Left lung (tissue), 14 donors: ENCODE measurements at places on chromosomes 5 and 9. TPM values are rescaled to one million over a fixed set of nuclear protein-coding genes. Genes with fewer than 3 reads are reported as not detected.

- no peaks in the 10 kb centered on the region for H3K27me3 ChIP-seq
- no peak overlapping the region for H3K4me3 ChIP-seq
- H3K27ac ChIP-seq, result no peak overlapping the region
- no peaks in the 10 kb centered on the region for H3K36me3 ChIP-seq
These were observed 26.3 kb upstream of the SEMA6A start for GRCh38 chr5:116600876-116601275.

The PCDHGA3 gene
- 1.4 TPM for total RNA-seq

DNA sequence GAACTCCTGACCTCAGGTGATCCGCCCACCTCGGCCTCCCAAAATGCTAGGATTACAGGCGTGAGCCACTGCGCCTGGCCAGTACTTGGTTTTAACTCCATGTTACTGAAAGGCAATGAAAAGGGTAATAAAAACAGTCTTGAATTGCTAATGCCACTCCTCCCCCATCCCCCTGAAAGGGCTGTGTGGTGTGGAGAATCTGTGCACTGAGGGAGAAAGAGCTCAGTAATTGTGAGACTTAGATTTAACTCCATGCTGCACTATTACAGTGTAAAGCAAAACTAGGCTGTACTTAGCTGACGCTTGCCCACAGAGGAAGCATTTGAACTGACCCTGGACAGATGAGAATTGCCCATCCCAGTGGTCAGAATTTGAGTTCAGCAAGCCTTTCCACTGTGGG lies 1662.4 kb upstream of the ACO1 start:
- no peaks in the 10 kb centered on the region for H3K36me3 ChIP-seq
- H3K4me3 ChIP-seq, result no peak overlapping the region
- H3K27me3 ChIP-seq, result no peaks in the 10 kb centered on the region
- no peaks in the 10 kb centered on the region for H3K4me1 ChIP-seq
- no peak for DNase-seq
- H3K27ac ChIP-seq, result no peak overlapping the region

The ACOT12 gene
- total RNA-seq, result not detected

- H3K27me3 ChIP-seq, result no peaks in the 10 kb centered on the region
- H3K4me1 ChIP-seq, result no peaks in the 10 kb centered on the region
- DNase-seq, result no peak
- no peak overlapping the region for H3K4me3 ChIP-seq
- no peaks in the 10 kb centered on the region for H3K36me3 ChIP-seq
- no peak overlapping the region for H3K27ac ChIP-seq
These were observed 29.2 kb upstream of the RASGRF2 start for GRCh38 chr5:80930940-80931339.

GRCh38 chr5:109865637-109866036 lies 175.9 kb downstream of the MAN2A1 start:
- no peak for DNase-seq
- H3K27me3 ChIP-seq, result no peaks in the 10 kb centered on the region
- H3K27ac ChIP-seq, result no peak overlapping the region
- H3K36me3 ChIP-seq, result peaks cover 57% of the 10 kb centered on the region

DNA sequence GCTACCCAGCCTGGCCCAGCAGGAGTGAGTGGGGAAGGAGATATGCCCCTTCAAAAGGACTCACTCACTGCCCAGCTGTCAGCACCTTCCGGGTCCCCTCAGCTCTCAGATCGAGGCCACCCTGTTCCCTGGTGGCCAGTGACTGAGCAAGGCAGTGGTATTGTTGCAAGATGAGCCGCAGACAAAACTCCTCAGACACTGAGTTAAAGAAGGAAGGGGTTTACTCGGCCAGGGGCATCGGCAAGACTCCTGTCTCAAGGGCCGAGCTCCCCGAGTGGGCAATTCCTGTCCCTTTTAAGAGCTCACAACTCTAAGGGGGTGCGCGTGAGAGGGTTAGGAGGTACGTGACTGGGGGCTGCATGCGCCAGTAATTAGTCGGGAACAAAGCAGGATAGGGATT lies 9.7 kb upstream of the N4BP3 start:
- DNase-seq, result no peak
- peaks cover 2% of the 10 kb centered on the region for H3K27me3 ChIP-seq
- no peak overlapping the region for H3K4me3 ChIP-seq
- no peak overlapping the region for H3K27ac ChIP-seq
- H3K36me3 ChIP-seq, result no peaks in the 10 kb centered on the region

DNA sequence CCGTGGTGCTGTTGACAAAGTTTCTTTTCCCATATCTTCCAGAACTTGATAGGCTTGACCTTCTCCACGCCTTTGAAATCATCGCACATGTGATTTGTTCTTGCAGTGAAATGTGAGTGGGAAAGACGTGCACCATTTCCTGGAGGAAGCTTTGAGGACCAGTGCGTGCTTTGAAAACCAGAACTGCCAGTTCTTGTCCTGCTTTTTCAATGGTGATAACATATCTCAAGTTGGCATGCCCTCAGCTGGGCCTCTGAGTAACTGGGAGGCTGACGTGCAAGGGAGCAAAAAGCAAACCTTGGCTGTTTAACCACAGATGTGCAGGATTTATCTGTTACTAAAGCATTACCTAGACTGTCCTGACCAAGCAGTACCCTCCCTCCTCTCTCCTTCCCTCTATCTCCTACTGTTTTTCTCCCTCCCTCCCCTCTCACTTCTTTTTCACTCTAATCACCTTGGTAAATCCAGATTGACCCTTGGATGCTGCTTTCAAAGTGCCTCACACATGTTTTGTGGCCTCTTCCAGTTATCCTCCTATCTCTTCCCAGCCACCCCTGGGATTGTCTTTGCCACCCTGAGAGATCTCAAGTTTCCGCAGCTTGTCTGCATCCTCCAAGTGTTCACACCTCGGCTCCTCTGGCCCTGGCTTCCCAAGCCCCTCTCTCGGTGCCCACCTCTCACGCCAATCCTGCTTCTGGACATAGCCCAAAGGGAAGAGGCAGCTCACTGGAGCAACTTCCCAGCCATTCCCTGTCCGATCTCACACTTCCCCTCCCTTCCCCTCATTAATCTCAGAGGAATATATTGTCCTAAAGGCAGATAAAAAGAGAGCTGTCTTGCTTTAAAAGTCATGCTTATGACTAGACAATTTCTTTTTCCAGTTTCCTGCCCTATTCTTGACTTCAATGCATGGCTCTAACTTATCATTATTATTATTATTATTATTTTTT lies 198.3 kb downstream of the ERCC6L2 start:
- no peak overlapping the region for H3K27ac ChIP-seq
- H3K27me3 ChIP-seq, result no peaks in the 10 kb centered on the region
- H3K36me3 ChIP-seq, result no peaks in the 10 kb centered on the region
- H3K4me1 ChIP-seq, result no peaks in the 10 kb centered on the region
- DNase-seq, result peak; percentile 77

DNA sequence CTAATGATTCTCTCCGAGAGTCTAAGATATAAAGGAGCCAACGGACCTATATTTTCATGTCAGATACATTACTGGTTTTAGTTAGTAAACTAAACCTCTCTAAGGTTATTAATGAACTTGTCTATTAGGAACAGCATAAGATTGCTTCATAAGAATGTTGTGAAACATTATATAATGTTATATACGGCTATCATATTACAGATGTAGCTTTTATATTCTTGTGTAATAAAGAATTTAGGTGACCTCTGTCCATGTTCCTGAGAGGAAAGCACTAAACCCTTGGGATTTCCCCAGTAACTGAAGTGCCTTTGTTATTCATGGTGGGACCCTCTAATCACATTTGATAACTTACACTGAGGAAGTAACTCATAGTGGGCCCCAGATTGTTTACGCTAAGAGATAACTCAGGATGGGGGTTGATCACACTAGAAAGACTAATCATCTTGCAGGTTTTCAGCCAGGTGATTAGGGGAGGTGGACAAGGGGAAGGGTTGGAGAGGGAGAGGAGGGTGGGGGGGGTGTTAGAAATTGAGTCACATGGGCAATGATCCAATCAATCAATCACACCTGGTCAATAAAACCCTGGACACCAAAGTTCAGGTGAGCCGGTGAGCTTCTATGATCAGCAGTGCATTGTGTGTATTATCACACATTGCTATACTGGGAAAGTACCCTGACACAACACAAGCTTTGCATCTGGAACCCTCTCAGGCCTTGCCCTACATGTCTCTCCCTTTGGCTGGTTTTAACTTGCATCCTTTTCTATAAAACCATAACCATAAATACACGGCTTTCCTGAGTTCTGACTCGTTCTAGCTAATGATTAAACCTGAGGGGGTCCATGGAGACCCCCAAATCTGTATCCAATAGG lies 25.8 kb downstream of the ECPAS start:
- H3K4me1 ChIP-seq, result peaks cover 44% of the 10 kb centered on the region
- DNase-seq, result peak; percentile 10
- H3K27ac ChIP-seq, result no peak overlapping the region
- H3K4me3 ChIP-seq, result no peak overlapping the region
- no peaks in the 10 kb centered on the region for H3K27me3 ChIP-seq

DNA sequence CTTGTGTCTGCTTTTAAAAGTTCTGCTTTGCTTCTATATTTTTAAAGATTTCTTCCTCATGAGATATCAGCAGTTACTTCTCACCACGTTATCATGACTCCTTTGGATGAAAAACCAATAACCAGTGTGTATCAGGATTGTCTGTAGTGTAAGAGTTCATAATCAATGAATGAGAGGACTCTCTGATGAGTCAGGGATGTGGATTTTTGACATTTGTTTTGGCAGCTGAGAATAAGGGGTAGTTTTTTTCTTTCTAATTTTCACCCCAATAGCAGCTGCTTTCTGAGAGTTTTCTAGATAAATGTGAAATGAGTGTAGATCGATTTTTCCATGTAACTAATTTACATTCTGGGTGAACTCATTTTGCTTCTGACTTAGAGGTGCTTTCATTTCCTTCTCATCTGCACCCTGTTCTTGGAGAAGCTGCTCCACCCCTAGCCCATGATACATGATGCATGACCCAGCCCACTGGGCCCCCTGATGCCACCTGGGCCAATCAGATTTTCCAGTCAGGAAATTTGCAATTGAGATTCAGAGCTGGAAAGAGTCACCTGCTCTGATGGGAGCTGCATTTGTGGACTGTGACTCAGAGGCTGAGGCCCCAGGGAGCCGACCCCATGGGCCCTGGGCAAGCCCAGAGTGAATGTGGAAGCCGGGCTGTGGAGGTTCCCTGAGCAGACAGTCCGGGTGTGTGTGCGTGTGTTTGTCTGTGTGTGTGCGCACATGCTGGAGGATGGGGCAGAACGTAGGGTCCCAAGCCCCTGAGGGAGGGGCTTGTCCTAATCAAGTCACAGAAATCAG lies 159.3 kb downstream of the RGS3 start:
- no peaks in the 10 kb centered on the region for H3K36me3 ChIP-seq
- no peaks in the 10 kb centered on the region for H3K27me3 ChIP-seq
- peaks cover 21% of the 10 kb centered on the region for H3K4me1 ChIP-seq
- H3K4me3 ChIP-seq, result no peak overlapping the region

DNA sequence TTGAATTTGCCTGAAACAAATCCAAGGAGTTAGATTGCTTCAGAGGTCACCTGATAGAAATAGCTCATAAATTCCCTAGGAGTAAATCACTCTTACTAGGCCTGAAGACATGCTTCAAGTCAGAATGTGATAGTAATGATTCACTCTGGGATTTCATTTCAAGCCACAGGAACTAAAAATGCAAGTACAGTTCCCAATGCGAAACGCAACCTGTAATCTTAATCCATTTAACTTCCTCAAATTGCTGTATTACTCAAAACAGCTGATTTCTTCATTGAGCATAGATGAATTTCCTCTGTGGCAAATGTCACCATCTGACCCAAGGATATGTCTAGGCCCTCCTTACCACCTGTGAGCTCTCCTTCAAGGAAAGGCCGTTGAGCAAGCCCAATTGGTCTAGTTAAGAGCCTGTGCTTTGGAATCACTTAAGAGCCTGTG lies 32.1 kb upstream of the IL6ST start:
- H3K27ac ChIP-seq, result no peak overlapping the region
- H3K4me3 ChIP-seq, result no peak overlapping the region
- H3K27me3 ChIP-seq, result no peaks in the 10 kb centered on the region
- H3K4me1 ChIP-seq, result peaks cover 18% of the 10 kb centered on the region

DNA sequence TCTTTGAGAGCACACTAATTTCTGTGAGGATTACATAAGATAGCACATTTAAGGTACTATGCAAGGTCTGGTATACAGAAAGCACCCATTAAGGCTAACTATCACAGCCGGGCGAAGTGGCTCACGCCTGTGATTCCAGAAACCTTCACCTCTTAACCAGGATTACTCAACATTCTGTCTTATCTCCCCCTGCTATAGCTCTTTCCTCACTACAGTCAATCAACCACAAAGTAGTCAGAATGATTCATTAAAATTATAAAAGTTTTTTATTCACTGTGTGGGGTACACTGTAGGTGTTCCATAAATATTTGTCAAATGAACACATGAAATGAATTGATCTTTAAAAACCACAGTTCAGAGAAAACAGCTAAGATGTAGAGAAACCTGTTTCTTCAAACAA lies 48.7 kb downstream of the CHD1 start:
- no peaks in the 10 kb centered on the region for H3K27me3 ChIP-seq
- peak overlapping the region; percentile 39 for H3K27ac ChIP-seq
- no peak overlapping the region for H3K4me3 ChIP-seq
- H3K4me1 ChIP-seq, result peaks cover 9% of the 10 kb centered on the region

GRCh38 chr9:18457510-18457909 lies 16.4 kb upstream of the ADAMTSL1 start:
- no peaks in the 10 kb centered on the region for H3K27me3 ChIP-seq
- no peak overlapping the region for H3K4me3 ChIP-seq
- H3K36me3 ChIP-seq, result no peaks in the 10 kb centered on the region
- H3K4me1 ChIP-seq, result no peaks in the 10 kb centered on the region
- no peak for DNase-seq

- H3K36me3 ChIP-seq, result no peaks in the 10 kb centered on the region
- H3K27ac ChIP-seq, result peak overlapping the region; percentile 100
- no peak for DNase-seq
- peaks cover 33% of the 10 kb centered on the region for H3K4me1 ChIP-seq
These were observed 46.4 kb downstream of the ANXA2R start for GRCh38 chr5:42993516-42994245.

DNA sequence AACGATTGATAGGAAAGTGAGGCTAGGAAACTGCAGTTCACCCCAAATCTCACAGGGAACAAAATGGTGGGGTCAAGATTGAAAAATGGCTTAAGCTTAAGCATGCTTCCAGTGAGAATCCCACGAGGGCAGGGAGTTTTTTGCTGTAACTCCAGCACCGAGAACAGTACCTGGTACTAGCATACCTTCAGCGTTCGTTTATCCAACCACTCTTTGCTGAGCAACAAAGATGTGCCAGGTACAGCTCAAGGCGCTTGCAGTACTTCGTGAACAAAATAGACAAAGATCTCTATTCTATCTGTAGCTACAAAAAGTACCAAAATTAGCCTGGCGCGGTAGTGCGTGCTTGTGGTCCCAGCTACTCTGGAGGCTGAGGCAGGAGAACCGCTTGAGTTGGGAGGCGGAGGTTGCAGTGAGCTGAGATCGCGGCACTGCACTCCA lies 778 bp upstream of the PPP6C start:
- DNase-seq, result no peak
- peaks cover 46% of the 10 kb centered on the region for H3K4me1 ChIP-seq
- peak overlapping the region; percentile 91 for H3K27ac ChIP-seq
- H3K27me3 ChIP-seq, result no peaks in the 10 kb centered on the region

GRCh38 chr5:123455640-123456039 lies 32.4 kb upstream of the CEP120 start:
- no peak overlapping the region for H3K27ac ChIP-seq
- H3K36me3 ChIP-seq, result no peaks in the 10 kb centered on the region
- no peaks in the 10 kb centered on the region for H3K27me3 ChIP-seq
- no peak for DNase-seq
- no peak overlapping the region for H3K4me3 ChIP-seq
